ENCODE measurements at places on chromosomes 7 and 10. TPM values are rescaled to one million over a fixed set of nuclear protein-coding genes. Genes with fewer than 3 reads are reported as not detected.

GRCh38 chr7:1721047-1721690 lies 51.1 kb downstream of the ELFN1 start:
- no peaks in the 10 kb centered on the region for H3K36me3 ChIP-seq
- H3K4me1 ChIP-seq = peaks cover 7% of the 10 kb centered on the region
- peak; percentile 8 for DNase-seq
- peaks cover 3% of the 10 kb centered on the region for H3K27me3 ChIP-seq
- no peak overlapping the region for H3K4me3 ChIP-seq
- H3K27ac ChIP-seq = no peak overlapping the region

Gene LOXL4
- 52.4 TPM for total RNA-seq

GRCh38 chr10:69089638-69090599 lies 2.0 kb downstream of the SRGN start:
- peaks cover 79% of the 10 kb centered on the region for H3K4me1 ChIP-seq
- peaks cover 28% of the 10 kb centered on the region for H3K36me3 ChIP-seq
- peak overlapping the region; percentile 93 for H3K4me3 ChIP-seq
- H3K27ac ChIP-seq = peak overlapping the region; percentile 94

Gene HOGA1
- 0.68 TPM for total RNA-seq

DNA sequence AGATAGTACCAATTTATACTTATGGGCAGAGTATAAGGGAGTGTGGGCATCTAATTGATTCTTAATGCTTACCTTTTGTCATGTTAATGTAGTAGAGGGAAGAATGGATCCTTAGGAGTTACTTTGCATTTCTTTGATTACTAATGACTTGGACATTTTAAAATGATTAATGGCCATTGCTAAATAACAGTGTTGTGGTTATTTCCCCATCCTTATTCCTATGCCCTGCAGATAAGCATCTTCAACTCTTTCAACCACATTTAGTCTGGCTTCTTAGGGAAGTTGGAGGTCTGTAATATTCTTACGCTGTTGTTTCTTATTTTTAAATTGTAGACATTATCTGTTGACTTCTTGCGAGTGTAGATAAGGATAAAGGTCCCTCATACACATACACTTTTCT lies 37.2 kb downstream of the KAT6B start:
- no peaks in the 10 kb centered on the region for H3K27me3 ChIP-seq
- H3K4me3 ChIP-seq = no peak overlapping the region
- no peak overlapping the region for H3K27ac ChIP-seq
- DNase-seq = peak; percentile 32
- H3K4me1 ChIP-seq = peaks cover 26% of the 10 kb centered on the region

DNA sequence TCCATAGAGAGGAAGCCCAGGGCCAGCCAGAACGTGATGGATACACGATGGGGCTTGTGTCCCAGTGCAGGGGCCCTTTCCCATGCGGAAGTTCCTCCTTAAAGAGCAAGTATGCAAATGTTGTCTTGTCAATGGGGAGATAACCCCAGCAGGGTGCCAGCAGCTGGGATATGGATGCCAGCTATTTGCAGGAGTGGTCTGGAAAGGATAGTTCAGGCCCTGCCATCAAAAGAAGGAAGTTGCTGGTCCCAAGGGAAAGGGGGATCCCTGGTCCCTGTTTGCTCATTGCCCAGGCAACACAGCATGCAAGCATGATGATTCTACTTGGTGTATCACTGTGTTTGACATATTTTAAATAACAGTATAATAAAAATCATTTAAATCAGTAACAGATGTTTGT lies 73.1 kb upstream of the HECW1 start:
- no peaks in the 10 kb centered on the region for H3K27me3 ChIP-seq
- DNase-seq = peak; percentile 24
- H3K36me3 ChIP-seq = peaks cover 16% of the 10 kb centered on the region
- peaks cover 31% of the 10 kb centered on the region for H3K4me1 ChIP-seq
- peak overlapping the region; percentile 68 for H3K27ac ChIP-seq

GRCh38 chr7:117165656-117166055 lies 157.2 kb downstream of the WNT2 start:
- no peak overlapping the region for H3K27ac ChIP-seq
- H3K27me3 ChIP-seq = peaks cover 2% of the 10 kb centered on the region
- no peak overlapping the region for H3K4me3 ChIP-seq
- H3K4me1 ChIP-seq = peaks cover 29% of the 10 kb centered on the region

Gene WEE2
- total RNA-seq = not detected

Gene PAX4
- total RNA-seq = not detected

Gene ADRA2A
- not detected for total RNA-seq

GRCh38 chr10:51786016-51786683 lies 86.8 kb upstream of the CSTF2T start:
- no peak overlapping the region for H3K4me3 ChIP-seq
- DNase-seq = no peak
- no peaks in the 10 kb centered on the region for H3K36me3 ChIP-seq
- H3K27me3 ChIP-seq = no peaks in the 10 kb centered on the region
- peaks cover 4% of the 10 kb centered on the region for H3K4me1 ChIP-seq

- no peak for DNase-seq
- H3K36me3 ChIP-seq = peaks cover 6% of the 10 kb centered on the region
- H3K4me3 ChIP-seq = no peak overlapping the region
- H3K27ac ChIP-seq = no peak overlapping the region
Measured at GRCh38 chr10:89233033-89233432, 18.5 kb downstream of the LIPA start.

Gene PNLIP
- total RNA-seq = not detected

- peaks cover 9% of the 10 kb centered on the region for H3K27me3 ChIP-seq
- no peak overlapping the region for H3K4me3 ChIP-seq
- no peak for DNase-seq
Measured at GRCh38 chr7:87426160-87426559, 49.3 kb downstream of the ABCB4 start.

DNA sequence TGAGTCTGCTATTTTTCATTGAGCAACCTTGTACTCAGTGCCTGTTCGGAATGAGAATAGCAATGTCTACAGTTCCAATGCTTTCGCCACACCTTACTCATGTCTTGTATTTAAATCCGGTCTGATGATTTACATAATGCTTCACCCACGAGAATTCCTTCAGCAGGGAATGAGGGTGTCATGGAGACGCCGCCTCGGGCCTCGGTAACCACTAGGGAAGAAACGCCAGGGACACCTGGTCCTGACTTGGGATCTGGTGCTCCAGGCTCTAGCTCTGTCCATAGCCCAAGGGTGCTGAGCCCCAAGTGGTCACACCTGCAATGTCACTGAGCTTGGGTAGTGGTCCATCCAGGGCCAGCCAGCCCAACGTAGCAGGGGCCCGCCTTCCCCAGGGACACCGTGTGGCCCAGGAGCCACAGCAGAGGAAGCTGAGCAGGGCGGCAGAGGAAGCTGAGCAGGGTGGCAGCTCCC lies 37.4 kb downstream of the PRKAG2 start:
- H3K4me1 ChIP-seq = peaks cover 12% of the 10 kb centered on the region
- DNase-seq = no peak
- no peak overlapping the region for H3K4me3 ChIP-seq
- no peaks in the 10 kb centered on the region for H3K36me3 ChIP-seq
- peaks cover 32% of the 10 kb centered on the region for H3K27me3 ChIP-seq

- DNase-seq = no peak
- peaks cover 54% of the 10 kb centered on the region for H3K4me1 ChIP-seq
- H3K27me3 ChIP-seq = peaks cover 6% of the 10 kb centered on the region
- no peaks in the 10 kb centered on the region for H3K36me3 ChIP-seq
Measured at GRCh38 chr7:36192877-36193276, 39.8 kb downstream of the EEPD1 start.

Gene C10orf62
- not detected for total RNA-seq

Gene UCMA
- total RNA-seq = not detected

DNA sequence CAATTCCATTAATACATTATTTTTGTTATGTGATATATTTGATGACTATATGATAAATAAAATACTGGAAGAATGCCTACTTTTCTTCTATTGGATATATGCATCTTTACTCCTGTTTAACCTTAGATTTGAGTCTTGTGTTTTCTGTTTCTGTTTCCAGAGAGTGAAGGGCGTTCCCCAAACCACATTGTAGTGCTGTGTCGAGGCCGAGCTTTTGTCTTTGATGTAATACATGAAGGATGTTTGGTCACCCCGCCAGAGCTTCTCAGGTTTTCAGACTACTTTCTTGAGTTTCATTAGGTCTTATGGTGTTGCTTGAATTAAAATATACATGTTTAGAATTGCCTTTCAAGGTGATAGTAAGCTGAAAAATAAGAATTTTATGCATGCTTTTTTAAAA lies 23.8 kb downstream of the CROT start:
- no peak overlapping the region for H3K27ac ChIP-seq
- H3K4me3 ChIP-seq = no peak overlapping the region
- H3K27me3 ChIP-seq = no peaks in the 10 kb centered on the region

GRCh38 chr10:28250782-28251181 lies 52.1 kb downstream of the MPP7 start:
- H3K27ac ChIP-seq = no peak overlapping the region
- peak; percentile 39 for DNase-seq
- H3K36me3 ChIP-seq = no peaks in the 10 kb centered on the region

DNA sequence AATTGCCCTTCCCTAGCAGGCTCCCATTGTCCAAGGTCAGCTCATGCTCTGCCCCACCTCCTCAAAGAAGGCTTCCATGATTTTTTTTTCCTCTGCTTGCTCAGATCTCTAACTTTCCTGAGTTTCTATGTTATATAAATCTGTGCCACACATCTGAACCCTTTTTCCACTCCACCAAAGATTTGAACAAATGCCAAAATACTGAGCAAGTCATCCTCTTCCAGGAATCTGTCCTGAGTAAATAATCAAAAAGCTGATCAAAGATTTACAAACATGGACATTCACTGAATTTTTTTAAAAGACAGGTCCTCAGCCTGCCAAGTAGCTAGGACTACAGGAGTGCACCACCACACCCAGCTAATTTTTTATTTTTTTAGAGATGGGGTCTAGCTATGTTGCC lies 102.8 kb upstream of the ARID5B start:
- H3K27ac ChIP-seq = no peak overlapping the region
- no peaks in the 10 kb centered on the region for H3K36me3 ChIP-seq
- DNase-seq = no peak

Gene GTF2IRD2
- total RNA-seq = 6.5 TPM

- H3K36me3 ChIP-seq = no peaks in the 10 kb centered on the region
- no peak overlapping the region for H3K27ac ChIP-seq
- peaks cover 8% of the 10 kb centered on the region for H3K4me1 ChIP-seq
- H3K4me3 ChIP-seq = no peak overlapping the region
Measured at GRCh38 chr10:72062382-72062781, 26.0 kb downstream of the SPOCK2 start.

DNA sequence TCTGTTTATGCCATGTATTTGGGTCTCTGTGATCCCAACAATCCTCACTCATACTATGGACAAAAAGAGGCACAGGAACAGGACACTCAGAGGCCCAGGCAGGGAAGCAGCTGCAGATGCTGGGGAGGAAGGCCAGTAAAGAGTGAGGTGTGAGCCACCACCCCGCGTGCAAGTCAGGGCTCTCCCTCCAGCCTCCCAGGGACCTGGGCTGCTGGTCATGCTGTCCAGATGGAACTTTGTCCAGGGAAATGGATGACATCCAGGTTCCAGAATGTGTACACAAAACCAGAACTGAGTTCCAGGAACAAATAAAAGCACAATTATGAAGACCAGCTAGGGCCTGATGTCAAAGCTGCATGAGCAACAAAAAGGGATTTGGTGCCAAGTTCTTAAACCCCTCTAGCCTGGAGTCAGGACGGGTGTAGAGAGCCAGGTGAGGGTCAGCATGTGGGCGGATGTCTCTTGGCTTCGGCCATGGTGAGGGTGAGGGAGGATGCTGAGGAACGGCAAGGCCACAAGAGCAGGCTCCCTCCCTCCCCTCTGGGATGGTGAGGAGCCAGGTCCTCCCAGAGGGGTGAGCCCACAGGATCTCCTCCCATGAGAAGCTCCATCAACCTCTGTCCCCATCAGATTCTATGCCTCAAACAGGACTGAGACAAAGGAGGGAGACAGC lies 739.7 kb downstream of the PARD3 start:
- no peak overlapping the region for H3K4me3 ChIP-seq
- peaks cover 17% of the 10 kb centered on the region for H3K27me3 ChIP-seq
- no peaks in the 10 kb centered on the region for H3K4me1 ChIP-seq
- no peaks in the 10 kb centered on the region for H3K36me3 ChIP-seq
- no peak for DNase-seq

Gene CUZD1
- total RNA-seq = 0.46 TPM

- no peaks in the 10 kb centered on the region for H3K36me3 ChIP-seq
- peaks cover 13% of the 10 kb centered on the region for H3K27me3 ChIP-seq
- no peak overlapping the region for H3K27ac ChIP-seq
- no peak overlapping the region for H3K4me3 ChIP-seq
- no peak for DNase-seq
Measured at GRCh38 chr10:75465450-75465827, 34.0 kb downstream of the LRMDA start.

DNA sequence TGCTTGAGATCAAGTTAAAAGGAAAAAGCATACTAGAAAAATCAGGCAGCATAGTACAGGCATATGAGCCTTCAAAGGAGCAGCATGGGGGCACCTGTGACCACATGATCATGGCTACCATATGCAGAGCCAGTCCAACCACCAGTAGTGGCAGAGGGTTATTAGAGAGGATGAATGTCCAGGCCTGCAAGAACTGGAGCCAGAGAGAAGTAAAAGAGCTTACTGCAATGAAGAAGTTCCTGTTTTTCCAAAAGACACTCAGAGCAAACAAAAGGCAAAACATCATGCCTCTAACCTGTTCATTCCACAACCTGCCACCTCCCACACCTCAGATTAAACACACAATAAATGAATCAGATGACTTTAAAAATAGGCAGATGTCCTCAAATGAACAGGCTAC lies 99.6 kb upstream of the NAMPT start:
- H3K4me1 ChIP-seq = no peaks in the 10 kb centered on the region
- H3K27ac ChIP-seq = no peak overlapping the region
- H3K27me3 ChIP-seq = peaks cover 15% of the 10 kb centered on the region

DNA sequence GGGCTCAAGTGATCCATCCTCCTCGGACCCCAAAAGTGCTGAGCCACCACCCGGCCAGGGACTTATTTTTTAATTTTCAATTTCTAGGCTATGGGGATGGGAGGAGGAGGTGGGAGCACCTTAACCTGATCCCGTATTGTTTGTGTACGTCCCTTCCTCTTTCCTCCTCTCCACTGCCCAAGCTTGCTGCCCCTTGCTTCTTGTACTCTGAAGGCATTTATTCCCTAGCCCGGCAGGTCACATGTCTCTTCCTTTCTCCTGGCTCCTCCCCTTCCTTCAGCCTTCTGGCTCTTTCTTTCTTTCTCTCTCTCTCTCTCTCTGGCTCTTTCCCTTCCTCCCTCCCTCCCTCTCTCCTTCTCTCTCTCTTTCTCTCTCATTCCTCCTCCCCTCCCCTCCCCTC lies 56.0 kb downstream of the COL26A1 start:
- H3K4me3 ChIP-seq = no peak overlapping the region
- peaks cover 36% of the 10 kb centered on the region for H3K27me3 ChIP-seq
- no peak for DNase-seq
- H3K4me1 ChIP-seq = no peaks in the 10 kb centered on the region

Measured in HFFc6 (cell line).